CD14-positive monocyte (primary cell): ENCODE measurements at places on chromosomes 2 and 18.

DNA sequence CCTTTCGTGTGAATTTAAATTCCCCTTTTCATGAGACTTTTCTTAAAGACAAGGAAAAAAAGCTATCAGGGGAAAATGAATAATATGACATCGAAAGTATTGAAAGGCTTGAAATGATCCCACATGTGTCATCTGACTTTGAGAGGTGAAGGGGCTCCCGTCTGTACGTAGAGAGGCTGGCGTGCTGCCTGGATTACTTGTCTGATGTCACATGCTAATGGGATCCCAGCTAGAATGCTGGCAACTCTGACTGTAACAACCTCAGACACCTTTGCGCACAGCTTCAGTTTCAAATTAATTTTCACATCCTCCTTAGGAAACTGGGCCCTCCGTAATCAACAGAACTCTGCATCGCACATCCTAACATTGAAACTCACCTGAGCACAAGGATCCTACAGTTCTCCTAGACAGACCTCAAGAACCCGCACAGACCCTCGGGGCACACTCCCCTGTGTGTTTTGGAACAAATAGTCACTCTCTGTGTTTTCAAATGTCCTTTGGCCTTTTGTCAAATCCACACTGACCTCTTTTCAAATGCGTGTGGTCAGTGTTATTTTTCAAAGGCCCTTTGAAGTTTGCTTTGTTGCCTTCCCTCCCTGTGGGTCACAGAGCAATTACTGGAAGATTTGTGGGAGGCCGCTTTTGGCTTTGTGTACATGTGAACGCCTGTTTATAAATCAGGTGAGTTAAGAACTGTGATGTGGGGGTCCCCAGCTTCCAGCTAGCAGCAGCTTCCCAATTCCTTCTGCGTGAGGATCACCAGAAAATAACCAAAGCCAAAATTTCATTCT is 65.9 kb downstream of the IL1R2 start:
- DNase-seq: no peak

DNA sequence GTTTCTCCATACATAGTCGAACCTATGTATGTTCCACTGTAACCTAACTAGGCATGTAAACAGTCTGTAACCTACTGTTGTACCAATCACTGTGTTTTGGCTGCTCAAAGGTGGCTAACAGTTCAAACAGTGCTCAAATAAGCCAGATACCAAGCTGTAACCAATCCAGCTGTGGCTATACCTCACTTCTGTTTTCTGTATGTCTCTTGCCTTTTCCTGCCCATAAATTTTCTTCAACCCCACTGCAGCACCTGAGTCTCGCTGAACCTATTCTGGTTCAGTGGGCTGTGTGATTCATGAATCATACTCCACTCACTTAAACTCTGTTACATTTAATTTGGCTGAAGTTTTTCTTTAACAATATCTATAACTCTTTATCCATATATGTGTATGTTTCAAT is 340.7 kb downstream of the LPIN1 start:
- DNase-seq: no peak

DNA sequence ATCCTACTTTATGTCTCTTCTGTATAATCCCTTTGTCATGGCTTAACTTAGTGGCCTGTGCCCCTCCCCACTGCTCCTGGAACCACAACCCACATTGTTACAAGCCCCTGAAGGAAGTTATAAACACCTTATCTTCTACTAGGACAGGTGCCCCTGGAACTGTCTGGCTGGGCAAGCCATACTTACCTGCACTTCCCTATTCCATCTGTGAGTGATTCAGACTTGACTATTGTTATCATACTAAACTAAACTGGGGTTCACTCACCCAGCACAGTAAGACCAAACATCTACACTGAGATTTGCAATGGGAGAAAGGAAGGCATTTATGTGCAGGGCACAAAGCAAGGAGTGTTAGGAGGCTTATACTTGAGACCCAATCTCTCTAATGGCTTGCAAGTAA is 3.7 kb upstream of the UGT1A6 start:
- DNase-seq: no peak

DNA sequence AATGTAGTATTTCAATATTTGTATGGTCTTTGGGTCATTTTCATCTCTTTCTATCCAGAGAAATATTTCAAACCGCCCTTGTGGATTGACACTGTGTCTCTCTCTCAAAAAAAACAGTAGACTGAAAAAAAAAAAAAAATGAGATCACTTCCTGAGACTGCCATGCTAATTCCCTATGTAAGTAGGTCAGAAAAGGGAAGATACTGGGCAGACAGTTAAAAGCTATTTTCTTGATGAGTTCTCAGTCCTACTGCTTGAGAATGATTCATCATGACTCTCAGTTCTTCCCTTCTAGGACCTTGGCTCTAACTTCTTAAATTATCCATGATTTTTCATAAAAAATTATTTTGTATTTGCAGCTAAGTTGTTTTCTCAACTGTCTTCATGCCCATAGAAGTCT is 672.3 kb upstream of the REG3G start:
- DNase-seq: no peak

GRCh38 chr2:223835701-223836532 is 1.5 kb downstream of the AP1S3 start:
- peak; percentile 41 for DNase-seq

DNA sequence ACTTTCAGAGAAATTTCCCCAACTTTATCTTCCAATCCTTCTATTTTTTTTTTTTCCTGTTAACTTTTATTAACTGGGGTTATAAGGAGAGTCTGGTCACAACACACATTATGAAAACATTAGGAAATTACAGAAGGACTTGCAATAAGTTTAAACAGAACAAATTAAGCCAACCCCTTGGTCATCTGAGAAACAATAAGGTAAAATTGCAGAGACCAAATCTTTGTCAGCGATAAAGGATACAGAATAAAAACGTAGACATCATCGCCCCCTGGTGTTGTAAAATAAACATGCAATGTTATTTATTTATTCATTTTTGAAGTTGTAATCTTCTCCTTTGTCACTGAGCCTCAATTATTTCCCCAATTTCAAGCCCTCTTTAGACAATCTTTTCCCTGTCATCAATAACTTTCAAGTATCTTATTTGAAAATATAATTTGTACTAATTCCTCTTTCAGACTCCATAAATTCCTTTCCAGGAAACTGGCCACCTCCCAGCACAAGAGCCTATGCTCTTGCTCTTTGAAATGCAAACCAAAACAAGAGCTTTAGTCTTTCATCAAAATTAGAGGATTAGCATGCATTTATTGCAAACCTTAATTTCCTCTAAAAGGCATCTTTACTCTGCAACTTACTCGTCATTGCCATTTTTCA is 19.5 kb downstream of the G6PC2 start:
- DNase-seq: peak; percentile 48

- no peak for DNase-seq
Observed at GRCh38 chr2:133045787-133046186, 375.8 kb upstream of the LYPD1 start.

- DNase-seq: no peak
Observed at GRCh38 chr2:218264773-218265561, 4.2 kb downstream of the GPBAR1 start.

DNA sequence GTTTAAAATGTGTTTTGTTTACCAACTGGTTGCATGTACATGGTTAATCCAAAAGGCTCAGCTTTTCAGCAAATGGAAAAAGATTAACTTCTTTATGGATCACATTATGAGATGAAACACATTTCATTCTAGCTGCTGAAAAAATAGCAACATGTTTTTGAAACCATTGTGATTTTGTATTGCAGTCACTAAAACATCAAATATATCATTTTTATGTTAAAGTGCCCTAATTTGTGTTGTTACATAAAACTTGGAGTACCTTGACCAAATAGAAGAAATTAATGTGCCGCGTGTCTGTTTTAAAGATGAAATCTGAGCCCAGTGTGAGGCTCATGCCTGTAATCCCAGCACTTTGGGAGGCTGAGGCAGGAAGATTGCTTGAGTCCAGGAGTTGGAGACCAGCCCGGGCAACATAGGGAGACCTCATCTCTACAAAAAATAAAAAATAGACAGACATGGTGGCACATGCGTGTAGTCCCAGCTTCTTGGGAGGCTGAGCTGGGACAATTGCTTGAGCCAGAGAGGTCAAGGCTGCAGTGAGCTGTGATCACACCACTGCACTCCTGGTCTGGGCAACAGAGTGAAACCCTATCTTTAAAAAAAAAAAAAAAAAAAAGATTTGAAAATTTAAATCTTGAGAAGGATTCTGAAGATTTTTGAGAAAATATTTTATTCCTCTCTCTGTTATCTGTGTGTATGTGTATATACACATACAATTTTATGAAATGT is 96.6 kb downstream of the FMNL2 start:
- no peak for DNase-seq

DNA sequence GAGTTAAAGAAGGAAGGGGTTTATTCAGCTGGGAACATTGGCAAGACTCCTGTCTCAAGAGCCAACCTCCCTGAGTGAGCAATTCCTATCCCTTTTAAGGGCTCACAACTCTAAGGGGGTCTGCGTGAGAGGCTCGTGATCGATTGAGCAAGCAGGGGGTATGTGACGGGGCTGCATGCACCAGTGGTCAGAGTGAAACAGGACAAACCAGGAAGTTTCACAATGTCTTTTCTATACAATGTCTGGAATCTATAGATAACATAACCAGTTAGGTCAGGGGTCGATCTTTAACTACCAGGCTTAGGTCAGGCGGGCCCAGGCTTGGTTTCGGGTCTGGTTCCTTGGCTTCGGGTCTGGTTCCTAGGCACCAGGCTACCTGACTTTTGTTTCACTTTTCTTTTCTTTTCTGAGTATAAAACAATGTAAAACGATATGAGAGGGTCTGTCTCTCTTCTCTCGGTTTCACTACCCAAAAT is 30.1 kb upstream of the LIPG start:
- DNase-seq: peak; percentile 11

GRCh38 chr2:153232464-153232863 is 246.1 kb downstream of the RPRM start:
- no peak for DNase-seq

GRCh38 chr2:121707344-121707919 is 29.2 kb downstream of the NIFK start:
- no peak for DNase-seq

- DNase-seq: no peak
Observed at GRCh38 chr18:2468051-2468450, 103.3 kb downstream of the METTL4 start.

DNA sequence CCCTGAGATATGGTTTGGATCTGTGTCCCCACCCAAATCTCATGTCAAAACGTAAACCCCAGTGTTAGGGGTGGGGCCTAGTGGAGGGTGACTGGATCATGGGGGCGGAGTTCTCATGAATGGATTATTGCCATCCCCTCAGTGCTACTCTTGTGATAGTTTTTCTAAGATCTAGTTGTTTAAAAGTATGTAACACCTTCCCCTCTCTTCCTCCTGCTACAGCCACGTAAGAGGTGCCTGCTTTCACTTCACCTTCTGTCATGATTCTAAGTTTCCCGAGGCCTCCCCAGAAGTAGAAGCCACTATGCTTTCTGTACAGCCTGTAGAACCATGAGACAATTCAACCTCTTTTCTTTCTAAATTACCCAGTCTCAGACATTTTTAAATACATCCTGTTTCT is 16.9 kb downstream of the PUM2 start:
- DNase-seq: no peak

GRCh38 chr18:48919547-48919946 is 31.2 kb downstream of the SMAD7 start:
- no peak for DNase-seq

- no peak for DNase-seq
Observed at GRCh38 chr2:59295524-59296162, 1054.5 kb upstream of the FANCL start.

GRCh38 chr2:234446404-234447076 is 50.3 kb downstream of the ARL4C start:
- peak; percentile 97 for DNase-seq

GRCh38 chr2:124584615-124585014 is 559.5 kb downstream of the CNTNAP5 start:
- no peak for DNase-seq

DNA sequence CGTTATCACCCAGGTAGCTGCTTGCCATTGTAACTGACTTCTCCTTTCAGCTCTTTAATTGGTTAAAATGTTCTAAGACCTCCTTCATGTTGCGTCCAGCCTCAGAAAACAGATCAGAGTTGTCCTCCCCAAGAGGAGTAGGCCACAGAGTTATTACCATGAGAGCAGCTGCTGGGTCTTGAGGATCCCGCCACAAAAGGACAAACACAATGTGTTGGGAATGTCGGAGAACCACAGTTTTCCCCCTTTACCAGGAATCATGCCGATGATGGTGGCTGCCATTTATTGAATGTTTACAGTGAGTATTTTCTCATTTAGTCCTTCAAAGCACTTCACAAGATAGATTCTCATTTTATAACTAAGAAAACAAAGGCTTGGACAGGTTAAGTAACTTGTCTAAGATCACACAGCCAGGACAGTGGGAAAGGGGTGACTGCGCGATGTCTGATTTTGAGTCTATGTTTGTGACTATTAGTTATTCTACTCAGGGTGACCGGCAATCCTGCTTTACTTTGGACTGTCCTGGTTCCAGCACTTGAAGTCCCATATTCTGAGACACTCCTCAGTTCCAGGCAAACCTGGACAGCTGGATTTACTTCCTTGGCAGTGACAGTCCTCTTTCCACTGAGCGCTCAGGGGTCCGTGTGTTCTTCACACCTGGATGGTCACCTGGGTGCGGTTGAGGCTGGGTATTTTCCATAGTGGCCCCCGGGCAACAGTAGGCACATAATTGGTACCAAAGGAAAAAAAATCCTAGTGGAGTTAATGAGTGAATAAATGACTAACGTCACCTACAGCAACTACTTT is 93.6 kb downstream of the LIPG start:
- DNase-seq: no peak

DNA sequence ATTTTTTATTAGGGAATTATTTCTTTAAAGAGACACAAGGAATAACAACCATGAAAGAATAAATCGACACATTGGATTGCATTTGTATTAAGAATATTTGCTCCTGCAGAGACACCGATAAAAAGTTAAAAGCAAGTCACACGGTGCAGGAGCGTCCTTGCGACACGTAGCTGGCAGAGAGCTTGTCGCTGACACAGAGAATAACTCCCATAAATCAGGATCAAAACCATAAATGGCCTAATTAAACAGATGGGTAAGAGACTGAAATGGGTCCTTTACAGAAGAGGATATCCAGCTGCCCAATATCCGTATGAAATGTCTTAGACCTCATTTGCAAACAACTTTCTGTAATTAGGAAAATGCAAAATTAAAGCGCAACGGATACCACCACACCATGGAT is 126.1 kb upstream of the SNTG2 start:
- no peak for DNase-seq

DNA sequence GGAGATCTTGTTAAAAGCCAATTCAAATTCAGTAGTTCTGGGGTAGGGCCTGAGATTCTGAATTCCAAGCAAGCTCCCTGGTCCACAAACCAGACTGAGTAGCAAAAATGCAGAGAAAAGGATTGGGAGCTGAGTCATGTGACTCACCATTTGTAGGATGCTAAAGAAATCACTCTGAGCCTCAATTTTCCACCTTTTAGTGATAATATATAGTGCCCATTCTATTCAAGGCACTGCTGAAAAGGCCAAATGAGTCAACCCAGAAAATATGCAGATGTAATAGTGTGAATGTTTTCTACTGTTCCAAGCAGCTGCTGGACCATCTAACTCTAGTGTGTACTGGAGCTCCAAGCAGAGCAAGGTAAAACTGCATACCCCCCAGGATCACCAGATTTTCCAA is 47.2 kb downstream of the SLC14A2 start:
- DNase-seq: no peak

- DNase-seq: no peak
Observed at GRCh38 chr2:221392228-221392881, 179.7 kb downstream of the EPHA4 start.
